ENCODE measurements at places on chromosomes 11 and 22.

DNA sequence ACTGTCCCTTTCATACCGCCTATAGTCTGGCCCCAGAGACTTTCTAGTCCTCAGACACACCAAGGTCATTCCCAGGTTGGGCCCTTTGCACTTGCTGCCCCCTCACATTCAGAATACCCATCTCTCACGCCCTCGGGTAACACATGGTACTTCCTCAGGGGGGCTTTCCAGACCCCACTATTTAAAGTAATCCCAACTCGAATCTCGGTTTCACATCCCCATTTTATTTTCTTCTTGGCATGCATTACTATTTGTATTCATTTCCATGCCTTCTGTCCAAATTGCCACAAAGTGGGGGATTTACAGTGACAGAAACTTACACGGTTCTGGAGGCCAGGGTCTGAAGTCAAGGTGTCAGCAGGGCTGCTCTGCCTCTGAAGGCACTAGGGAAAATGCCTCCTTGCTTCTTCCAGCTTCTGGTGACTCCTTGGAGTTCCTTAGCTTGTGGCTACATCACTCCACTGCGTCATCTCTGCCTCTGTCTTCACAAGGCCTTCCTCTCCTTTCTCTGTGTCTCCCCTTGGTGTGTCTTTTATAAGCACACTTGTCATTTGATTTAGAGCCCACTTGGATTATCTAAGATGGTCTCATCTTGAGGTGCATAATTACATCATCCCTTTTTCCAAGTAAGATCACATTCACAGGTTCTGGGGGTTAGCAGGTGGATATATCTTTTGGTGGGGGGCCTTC lies 15.1 kb downstream of the RCN1 start:
- no peak for DNase-seq

DNA sequence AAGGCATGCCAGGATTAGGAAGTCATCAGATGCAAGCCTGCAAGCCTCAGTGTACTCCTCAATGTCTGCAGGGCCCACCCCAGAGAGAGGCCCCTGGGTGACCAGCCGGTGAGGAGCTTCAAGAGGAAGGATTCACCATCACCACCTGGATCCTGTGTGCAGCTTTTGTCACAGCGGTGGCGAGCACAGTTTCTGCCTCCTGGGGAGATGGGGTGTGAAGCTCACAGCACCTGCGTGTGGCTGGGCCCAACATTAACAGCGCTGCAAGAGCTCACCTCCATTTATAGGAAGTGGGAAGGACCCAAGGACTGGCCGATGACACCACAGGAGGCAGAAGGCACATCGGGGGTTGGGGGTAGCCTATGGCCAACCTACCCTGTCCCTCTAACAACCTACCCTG lies 235.3 kb downstream of the CTTN start:
- no peak for DNase-seq

DNA sequence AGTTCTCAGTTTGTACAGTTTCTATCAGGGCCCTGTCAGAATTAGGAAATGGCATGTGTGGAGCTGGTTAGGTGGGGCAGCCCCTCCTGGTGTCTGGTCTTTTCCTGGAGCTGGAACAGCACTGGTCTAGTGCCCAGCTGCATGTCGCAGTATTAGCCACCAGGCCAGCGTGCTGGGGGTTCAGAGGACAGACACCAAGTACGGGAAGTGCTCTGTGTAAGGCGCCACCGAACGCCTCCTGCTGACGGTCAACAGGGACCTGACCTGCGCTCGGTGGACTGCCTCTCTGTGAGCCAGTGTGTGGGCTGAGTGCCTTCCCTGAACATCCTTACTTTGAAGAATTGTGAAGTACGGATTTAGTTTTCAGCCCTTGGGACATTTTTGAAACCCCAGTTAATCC lies 33.9 kb downstream of the AP2A2 start:
- DNase-seq = no peak

DNA sequence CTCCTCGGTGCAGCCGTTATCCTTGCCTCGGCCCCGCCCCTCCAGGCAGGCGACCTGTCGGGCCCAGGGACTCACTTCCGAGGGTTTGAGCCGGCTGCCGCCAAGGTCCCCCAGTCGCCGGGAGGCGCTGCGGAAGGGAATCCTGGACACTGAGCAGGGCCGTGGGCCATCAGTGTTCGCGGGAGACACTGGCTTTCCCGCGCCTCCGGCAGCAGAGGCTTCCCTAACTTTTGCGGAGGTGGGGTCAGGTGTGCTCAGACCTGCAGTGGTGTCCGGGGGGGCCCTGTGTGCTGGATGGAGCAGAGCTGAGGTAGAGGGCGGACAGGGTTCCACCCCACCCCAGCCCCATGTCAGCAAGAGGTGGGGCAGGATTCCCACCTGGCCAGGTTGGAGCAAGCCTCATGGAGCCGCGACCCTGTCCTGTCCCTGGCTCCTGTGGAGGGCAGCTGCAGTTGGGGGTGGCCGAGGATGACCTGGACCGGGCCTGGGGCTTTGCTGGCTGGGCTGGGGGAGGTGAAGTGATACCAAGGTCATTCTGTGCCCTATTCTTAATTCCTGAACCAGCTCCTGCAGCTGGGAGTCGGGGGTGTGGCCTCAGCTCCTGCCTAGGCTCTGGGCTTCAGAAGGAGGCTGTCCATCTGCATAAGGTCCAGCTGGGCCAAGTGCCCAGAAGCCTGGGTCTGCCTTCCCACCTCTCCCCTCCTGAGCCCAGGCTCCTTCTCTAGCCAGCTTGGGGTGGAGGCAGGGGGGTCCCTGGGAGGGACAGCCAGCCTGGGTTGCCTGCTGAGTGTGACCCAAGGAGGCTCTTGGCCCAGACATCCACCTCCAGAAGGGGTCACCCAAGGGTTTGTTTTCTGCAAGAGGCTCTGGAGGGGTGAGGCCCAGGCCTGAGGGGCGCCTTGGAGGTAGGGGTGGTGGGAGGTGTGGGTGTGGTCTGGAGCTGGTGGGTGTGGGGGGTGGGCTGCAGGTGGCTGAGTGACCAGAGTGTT lies 8.4 kb downstream of the TSPAN4 start:
- no peak for DNase-seq

DNA sequence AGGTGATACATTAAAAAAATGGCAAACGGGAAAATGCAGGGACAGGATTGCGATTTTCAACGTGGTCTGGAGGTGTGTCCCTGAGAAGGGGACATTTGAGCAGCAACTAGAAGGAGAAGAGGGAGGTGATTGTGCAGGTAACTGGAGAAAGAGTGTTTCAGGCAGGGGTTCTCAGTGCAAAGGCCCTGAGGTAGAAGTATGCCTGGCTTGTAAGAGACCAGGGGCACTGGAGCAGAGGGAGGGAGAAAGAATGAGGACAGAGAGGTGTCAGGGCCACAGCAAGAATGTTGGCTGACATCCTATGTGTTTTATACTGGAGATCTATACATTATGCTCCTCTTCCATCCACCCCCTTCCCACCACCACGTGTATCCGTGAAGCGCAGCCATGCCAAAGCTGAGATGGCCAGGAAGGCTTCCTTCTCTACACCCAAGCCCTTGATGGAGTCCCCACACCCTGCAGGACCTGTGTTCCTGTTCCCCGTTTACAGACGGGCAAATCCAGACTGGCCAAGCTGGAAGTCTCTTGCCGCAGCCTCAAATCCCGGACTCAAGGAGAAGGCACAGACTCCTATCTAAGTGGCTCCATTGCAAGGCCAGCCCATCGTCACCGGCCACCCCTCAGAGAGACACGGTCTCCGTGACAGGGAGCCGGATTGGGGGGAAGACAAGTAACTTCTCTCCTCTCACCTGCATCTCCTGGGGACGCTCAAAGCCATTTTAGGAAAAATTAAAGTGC lies 416.1 kb downstream of the MN1 start:
- DNase-seq = no peak

DNA sequence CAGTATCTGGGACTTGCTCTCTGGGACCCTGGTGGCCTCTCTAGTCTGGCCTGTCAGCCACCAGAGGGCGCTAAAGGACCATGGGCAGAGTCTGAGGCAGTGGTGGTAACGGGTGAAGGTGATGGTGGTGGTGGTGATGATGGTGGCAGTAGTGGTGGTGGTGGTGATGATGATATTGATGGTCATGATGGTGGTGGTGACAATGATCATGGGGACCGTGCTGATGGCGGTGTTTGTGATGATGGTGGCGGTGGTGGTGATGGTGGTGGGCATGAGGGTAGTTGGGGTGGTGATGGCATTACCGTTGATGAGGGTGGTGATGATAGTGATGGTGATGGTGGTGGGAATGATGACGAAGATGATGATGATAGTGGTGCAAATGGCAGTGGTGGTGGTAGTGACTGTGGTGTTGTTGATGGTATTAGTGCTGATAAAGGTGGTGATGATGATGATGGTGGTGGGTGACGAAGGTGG lies 16.0 kb downstream of the TRPM5 start:
- no peak for DNase-seq

- DNase-seq = no peak
These were observed 550.1 kb downstream of the SOX6 start for GRCh38 chr11:15806217-15806616.

DNA sequence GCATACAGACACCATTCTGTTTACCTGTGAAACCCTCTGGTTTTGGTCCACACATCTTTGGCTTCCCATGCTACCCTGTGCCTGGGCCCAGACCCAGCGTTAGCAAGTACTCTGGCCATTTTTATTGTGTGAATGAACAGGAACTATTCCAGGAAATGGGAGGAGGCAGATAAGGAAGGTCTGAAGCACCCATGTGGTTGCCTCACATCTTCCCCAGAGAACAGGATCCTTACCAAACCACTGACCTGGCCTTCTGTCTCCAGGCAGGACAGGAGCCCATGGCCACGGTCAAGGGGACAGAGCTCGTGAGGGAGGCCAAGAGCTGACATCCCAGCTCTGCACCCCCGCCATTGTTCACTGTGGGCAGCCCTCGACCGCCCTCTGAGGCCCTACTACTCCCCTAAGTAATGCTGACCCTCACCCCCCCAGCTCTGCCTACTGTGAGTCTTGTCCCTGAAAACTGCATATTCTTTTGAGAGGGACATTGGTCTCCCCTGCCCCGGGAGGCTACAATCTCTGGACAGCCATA lies 97.7 kb upstream of the TP53I11 start:
- no peak for DNase-seq

DNA sequence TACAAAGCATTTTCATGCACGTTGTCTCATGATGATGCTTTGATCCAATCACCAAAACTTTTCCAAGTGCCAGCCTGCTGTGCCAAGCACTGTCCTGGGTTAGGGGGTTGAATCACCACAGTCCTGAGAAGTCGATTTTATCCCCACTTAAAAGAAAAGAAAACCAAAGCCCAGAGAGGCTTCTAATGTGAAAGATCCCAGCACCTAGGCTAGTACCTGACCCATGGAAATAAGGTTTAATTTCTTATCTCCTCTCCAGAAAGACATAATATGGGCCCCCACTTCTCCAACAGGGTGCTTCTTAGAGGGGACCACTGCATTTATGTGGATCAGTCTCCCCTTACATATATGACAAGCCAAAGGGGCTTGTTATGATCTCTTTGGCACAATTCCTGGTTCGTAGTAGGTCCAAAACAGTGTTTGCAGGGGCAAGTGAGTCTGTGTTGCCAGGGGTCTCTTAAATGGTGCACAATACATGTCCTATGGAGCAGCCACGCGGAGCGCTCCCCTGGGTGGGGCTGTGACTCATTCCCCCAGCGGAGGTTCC lies 1.9 kb upstream of the BCL9L start:
- DNase-seq = no peak

GRCh38 chr11:86249307-86250098 lies 5.0 kb downstream of the EED start:
- DNase-seq = no peak

DNA sequence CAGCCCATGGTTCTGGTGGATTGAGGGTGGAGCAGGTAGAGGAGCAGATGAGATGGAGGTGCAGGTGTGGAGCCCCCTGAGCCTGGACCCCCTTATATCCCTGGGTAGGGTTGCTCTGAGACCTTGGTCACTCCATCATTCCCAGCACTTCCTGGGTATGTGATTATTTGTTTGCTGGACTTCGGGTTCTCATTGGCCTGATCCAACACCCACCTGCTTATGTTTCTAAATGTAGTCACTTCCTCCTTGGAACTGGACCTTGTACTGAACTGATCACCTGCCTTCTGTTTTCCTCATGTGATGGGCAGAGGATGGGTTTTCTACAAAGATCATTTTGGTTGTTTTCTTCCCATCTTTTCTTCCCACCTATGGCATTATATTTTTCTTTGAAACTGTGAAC lies at the start of gene KRTAP5-4:
TSS of gene KRTAP5-4 (minus strand) at position 53 of the 400 bp plus-strand sequence. CDS start at position 8, 45 bp downstream.
- DNase-seq = no peak

DNA sequence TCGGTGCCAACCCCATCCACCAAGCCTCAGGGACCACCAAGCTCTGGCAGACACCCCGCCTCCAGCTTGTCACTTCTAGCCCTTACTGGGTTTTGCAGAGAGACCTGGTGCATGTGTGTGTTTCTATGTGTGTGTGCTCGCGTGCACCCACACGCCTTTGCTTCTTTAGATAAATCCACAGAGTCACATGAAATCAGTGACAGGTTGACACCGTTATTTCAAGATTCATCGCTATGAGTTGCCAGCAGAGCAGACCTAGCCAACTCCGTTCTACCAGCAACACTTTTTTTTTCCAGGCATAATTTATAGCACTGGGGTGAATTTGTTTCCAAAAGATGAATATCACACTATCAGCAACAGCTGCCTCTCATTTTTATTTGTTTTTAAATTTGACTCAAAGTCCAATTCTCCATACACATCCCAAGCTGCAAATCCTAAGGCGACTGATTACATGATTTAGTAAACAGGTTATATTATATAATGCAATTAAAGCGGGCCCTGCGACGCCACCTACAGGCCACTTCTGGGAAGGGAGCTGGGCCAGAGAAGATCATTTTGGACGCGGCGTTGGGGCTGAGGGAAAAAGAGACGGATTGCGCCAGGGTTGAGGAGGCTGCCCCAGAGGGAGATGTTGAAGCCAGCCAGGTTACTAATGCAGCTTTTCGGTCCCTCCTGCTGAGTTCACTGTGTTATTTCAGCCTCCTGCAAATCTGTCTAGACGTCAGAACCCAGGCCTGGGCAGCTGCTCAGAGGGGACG lies 150.5 kb downstream of the FEZ1 start:
- DNase-seq = no peak
